ENCODE measurements at places on chromosomes 7 and 10.

- no peak for DNase-seq
These were observed 122.2 kb upstream of the PRSS58 start for GRCh38 chr7:142380069-142380468.

- no peak for DNase-seq
These were observed 88.4 kb downstream of the TACC2 start for GRCh38 chr10:122077311-122077875.

GRCh38 chr7:85659364-85659763 is 472.5 kb upstream of the SEMA3D start:
- no peak for DNase-seq

DNA sequence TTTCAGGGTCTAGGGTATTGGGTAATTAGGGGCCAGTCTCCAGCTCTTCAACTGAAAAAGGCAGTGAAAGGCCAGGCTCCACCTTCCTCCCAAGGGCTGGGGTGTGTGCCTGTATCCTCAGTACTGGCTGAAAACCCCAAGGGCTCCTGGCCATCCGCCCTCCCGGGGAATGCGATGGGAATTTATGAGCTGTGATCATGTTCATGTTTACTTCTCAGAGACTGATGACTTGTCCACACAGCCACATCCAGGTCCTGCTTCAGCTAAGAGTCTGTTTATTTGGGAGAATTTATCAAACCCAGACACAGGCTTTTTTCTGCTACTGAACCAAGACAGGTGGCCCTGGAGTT is 91.7 kb downstream of the CCDC3 start:
- no peak for DNase-seq

DNA sequence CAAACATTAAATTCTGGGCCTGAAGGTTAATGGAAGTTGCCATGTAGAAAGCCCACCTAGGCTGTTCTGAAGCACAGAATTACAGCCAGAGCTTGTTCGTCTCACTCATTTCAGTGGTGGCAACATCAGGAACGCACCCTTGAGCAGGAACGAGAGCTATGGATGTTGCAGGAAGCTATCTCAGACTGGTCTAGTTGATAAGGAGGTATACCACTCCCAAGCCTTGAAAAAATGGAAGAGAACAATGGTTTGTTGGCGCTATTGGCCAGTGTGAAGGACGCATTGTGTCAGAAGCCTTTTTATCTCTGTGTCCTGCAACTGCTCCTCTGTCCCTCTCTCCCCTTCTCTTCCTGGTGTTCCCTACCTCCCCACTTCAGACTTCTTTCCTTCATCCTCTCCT is 60.9 kb upstream of the RAPGEF5 start:
- no peak for DNase-seq

DNA sequence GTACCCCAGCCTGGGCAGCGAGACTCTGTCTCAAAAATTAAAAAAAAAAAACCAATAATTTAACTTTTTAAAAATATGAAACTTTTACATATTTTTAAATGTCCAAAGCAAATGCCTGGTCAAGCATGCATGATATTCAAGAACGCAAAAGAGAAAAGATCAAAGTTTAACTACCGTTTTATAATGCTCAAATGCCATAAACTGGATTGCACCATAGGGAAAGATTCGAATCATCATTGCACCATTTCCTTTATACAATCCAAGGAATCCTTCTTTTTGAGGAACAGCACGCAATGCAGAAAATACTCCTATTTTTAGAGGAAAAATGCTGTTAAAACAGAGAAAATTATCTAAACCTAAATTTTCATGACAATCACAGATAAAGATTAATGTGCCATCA is 20.9 kb downstream of the SLC25A16 start:
- DNase-seq = no peak

- DNase-seq = no peak
These were observed 189.2 kb downstream of the CCSER2 start for GRCh38 chr10:84517554-84517953.

DNA sequence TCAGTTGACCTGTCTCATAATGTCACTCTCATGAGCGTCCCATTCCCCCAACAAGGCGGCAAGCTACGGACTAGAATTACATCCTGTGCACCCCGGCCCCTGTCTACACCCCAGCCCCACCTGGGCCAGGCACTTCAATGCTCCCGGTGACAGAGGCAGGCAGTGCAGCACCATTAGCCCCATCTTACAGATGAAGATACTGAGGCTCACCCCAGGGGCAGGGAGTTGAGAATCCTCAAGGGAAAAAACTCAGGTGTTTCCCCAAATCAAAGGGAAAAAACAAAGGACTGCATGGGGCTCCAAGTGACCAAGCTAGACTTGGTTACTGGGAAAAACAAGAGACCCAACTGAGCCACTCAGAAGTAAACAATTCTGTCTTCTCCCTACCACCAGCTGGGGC is 4.5 kb downstream of the DLG5 start:
- DNase-seq = no peak

- no peak for DNase-seq
These were observed 27.2 kb downstream of the IKZF1 start for GRCh38 chr7:50331564-50332208.

GRCh38 chr10:133362846-133363245 is 5.0 kb upstream of the FUOM start:
- no peak for DNase-seq

GRCh38 chr10:124643330-124644009 is 100.7 kb downstream of the FAM53B start:
- DNase-seq = no peak

- DNase-seq = no peak
These were observed 64.9 kb downstream of the CRPPA start for GRCh38 chr7:16356301-16356958.

GRCh38 chr7:36728143-36728542 is 3.8 kb upstream of the AOAH start:
- DNase-seq = no peak

DNA sequence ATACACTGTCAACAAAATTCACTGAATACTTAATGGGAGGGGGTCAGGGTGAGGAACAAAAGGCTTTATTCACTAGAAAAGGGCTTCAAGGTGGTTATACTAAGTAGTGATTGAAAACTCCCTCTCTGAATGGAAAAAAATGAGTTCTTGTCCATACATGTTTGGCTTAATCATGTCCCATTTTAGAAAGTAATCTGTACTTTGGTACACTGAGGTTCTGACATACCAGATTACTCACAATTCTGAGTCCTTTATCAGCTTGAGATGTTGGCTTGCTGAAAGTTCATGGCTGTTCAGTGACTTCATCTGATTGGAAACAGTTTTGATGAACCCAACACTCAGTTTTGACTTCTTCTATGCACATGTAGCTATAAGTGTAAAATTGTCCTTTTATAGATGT is 12.8 kb upstream of the NOBOX start:
- DNase-seq = no peak

GRCh38 chr10:114576716-114577115 is 81.4 kb downstream of the ABLIM1 start:
- no peak for DNase-seq

- DNase-seq = peak; percentile 91
These were observed at the start of gene CFAP58 for GRCh38 chr10:104353325-104354048. Gene CFAP58, plus strand, starts transcription at chr10:104353833. Its CDS starts 65 bp downstream, at chr10:104353898.

DNA sequence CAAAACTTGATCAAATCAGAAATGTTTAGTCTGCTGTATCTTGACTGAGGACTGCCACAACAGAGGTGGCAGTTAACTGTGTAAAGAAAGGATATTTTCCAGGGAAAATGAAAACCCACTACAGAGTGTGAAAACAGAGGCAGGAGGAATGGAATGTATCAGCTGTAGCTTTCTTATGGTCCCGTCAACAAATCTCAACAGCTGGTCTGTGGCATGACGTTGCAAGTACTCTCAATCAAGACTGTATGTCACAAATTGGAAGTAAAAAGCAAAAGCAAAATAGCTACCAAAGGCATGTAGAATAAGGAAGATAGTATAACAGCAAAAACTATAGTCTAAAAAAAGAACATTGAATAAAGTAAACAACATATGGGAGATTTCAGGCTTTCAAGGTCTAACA is 123.5 kb downstream of the KMT2C start:
- no peak for DNase-seq

GRCh38 chr10:103373544-103373943 is 5.8 kb downstream of the TAF5 start:
- DNase-seq = no peak

- DNase-seq = peak; percentile 30
These were observed 7.2 kb upstream of the PYROXD2 start for GRCh38 chr10:98422182-98422581.

All from SJSA1 (cell line).